Thoracic aorta (tissue), 2 donors: ENCODE measurements at places on chromosomes 4 and X. TPM values are rescaled to one million over a fixed set of nuclear protein-coding genes. Genes with fewer than 3 reads are reported as not detected.
A peak's percentile ranks its signal among the peaks of the same experiment; 100 is the strongest.

DNA sequence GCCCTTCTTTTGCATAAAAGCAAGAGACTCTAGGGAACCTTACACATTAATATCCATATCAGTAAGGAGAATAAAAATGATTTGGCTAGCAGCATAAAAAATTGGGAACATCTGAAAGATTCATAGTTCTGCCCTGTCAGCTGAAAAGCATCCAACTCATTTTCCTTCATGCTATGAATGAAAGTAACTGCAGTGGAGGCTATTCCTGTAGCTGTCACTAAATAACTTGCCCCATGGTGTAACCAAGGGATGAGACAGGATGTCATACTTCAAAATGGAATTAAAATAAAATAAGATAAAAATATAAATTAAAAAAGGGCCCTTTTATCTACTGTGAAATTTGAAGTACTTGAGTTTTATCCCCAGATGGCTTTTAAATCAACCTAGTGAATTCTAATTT is 878.8 kb downstream of the C4orf33 start:
- H3K4me3 ChIP-seq = no peak overlapping the region
- no peak overlapping the region for H3K27ac ChIP-seq
- no peaks in the 10 kb centered on the region for H3K36me3 ChIP-seq
- DNase-seq = no peak
- H3K4me1 ChIP-seq = no peaks in the 10 kb centered on the region
- H3K27me3 ChIP-seq = no peaks in the 10 kb centered on the region

DNA sequence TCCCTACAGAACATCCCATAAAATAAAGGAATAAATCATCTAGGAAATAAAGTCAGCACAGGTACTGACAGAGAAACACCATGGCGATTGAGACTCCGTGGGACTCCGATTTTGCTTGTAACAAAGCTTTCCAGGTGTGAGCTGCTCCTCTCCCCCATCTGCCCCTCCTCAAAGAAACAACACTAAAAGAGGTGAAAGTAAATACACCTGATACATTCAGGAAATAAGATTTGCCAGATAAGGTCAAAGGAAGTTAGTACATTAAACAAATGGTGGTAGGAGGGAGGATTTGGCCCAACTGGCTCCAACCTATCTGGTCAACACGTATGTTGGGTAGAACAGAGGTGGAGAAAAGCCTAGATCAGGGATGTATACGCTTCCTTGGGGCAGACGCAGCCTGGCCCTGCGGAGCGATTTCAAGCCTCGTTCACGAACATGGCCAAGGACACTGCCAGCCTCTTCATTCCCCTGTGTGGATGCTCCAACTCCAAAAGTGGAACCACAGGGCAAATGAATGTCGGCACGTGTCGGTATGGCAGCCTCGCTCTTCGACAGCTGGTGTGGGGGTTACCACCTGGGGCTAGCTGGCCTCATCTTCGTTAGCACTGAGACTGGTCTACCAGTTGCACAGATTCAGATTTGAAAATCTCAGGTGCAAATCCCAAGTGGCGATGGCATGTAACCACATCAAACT is 162.5 kb downstream of the AFAP1 start:
- no peak for DNase-seq
- peaks cover 41% of the 10 kb centered on the region for H3K4me1 ChIP-seq
- no peak overlapping the region for H3K4me3 ChIP-seq
- H3K36me3 ChIP-seq = peaks cover 29% of the 10 kb centered on the region
- H3K27me3 ChIP-seq = no peaks in the 10 kb centered on the region

DNA sequence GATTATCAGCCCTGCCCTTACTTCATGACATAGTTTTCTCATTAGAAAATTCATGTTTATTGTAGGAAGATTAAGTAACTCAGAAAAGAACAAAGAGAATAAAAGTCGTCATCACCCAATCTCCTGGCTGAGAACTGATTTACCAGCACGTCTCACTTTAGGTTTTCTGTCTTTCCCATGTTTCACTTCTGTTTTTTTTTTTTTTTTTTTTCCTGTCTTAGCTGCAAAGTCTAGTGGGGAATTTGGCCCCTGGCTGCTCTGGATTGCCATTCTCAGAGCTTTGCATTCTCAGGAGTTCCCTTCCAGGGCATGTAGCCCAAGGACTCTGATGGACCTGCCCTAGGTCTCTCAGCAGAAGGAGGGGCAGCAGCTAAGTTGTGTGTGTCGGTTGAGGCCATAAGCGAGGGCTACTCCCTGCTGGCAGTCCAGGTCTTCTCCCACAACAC is 57.8 kb downstream of the TMEM131L start:
- no peaks in the 10 kb centered on the region for H3K27me3 ChIP-seq
- H3K4me1 ChIP-seq = peaks cover 56% of the 10 kb centered on the region
- DNase-seq = no peak
- H3K4me3 ChIP-seq = no peak overlapping the region

DNA sequence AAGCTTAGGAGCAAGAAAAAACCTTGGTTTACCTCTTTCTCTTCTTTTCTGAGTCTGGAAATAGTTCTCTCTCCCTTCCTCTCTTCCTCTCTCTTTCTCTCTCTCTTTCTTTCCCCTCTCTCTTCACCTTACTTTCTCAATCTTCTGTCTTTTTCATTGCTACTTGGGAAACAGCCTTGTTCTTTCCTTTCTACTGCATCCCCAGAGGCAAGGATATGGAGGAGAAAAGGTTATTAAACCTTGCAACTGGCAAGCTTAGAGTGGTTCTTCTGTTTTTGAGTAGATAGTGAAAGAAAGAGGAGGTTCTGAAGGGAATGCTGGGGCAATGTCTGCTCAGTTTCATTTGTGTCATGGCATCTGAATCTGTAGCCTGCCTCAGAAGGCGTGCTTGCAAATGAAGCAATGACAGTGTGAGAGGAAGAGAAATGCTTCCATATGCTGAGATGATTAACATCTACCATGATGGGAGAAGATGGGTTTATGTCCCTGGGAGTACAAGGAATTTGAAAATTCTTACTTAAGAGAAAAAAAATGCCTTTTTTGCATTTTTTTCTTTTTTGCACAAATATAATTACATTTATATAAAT is 190.6 kb downstream of the CEP135 start:
- no peaks in the 10 kb centered on the region for H3K4me1 ChIP-seq
- no peak for DNase-seq
- no peaks in the 10 kb centered on the region for H3K36me3 ChIP-seq
- H3K27ac ChIP-seq = no peak overlapping the region

GRCh38 chr4:83599183-83599582 is 63.3 kb downstream of the GPAT3 start:
- no peak overlapping the region for H3K27ac ChIP-seq
- H3K36me3 ChIP-seq = no peaks in the 10 kb centered on the region
- H3K27me3 ChIP-seq = no peaks in the 10 kb centered on the region
- H3K4me3 ChIP-seq = no peak overlapping the region
- DNase-seq = no peak

DNA sequence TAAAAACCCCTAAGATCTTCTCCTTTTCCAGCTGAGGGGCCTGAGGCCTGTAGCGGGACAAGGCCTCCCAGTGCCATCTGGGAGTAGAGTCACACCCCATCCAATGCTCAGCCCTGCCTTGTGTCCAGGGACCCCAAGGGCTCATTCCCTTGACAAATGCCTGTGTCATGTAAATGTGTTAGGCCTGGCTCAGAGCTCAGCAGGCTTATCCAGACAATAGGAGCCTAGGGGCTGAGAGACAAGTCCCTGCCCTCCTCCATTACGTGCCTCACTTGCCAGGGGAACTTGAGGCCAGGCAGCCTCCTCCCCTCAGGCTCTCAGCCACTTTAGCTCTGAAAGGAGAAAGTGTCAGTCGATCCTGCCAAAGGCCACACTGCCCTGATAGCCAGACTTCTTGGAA is 166.8 kb upstream of the MAMLD1 start:
- H3K4me3 ChIP-seq = no peak overlapping the region
- DNase-seq = no peak
- no peaks in the 10 kb centered on the region for H3K4me1 ChIP-seq
- H3K36me3 ChIP-seq = no peaks in the 10 kb centered on the region
- no peak overlapping the region for H3K27ac ChIP-seq

- H3K4me1 ChIP-seq = no peaks in the 10 kb centered on the region
- no peaks in the 10 kb centered on the region for H3K27me3 ChIP-seq
- H3K36me3 ChIP-seq = no peaks in the 10 kb centered on the region
- H3K4me3 ChIP-seq = no peak overlapping the region
- no peak overlapping the region for H3K27ac ChIP-seq
- DNase-seq = no peak
Observed at GRCh38 chrX:38402118-38402517, 49.7 kb downstream of the OTC start.

DNA sequence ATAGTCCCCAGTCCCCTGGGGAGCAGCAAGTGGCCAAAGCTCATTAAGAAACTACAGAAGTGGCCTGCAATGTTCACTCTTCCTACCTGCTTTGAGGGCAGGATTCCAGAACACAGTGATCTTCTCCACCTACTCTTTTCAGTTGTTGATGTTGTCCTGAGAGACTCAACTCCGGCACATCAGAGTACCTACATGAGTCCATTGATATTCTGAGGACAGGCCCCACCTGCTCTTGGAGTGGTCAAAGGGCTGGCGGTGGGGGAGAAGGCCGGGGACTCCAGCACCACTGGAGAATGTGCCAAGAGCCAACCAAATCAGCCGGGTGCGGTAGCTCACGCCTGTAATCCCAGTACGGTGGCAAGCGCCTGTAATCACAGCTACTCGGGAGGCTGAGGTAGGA is 29.8 kb upstream of the DDX3X start:
- no peak overlapping the region for H3K27ac ChIP-seq
- DNase-seq = no peak
- H3K27me3 ChIP-seq = no peaks in the 10 kb centered on the region
- H3K4me1 ChIP-seq = no peaks in the 10 kb centered on the region
- no peak overlapping the region for H3K4me3 ChIP-seq

- DNase-seq = no peak
- H3K4me1 ChIP-seq = peaks cover 11% of the 10 kb centered on the region
- no peak overlapping the region for H3K4me3 ChIP-seq
- H3K27me3 ChIP-seq = no peaks in the 10 kb centered on the region
- H3K27ac ChIP-seq = peak overlapping the region; percentile 25
Observed at GRCh38 chr4:159432436-159432835, 329.6 kb downstream of the RAPGEF2 start.

GRCh38 chr4:158599150-158599549 is 72.5 kb downstream of the C4orf46 start:
- no peaks in the 10 kb centered on the region for H3K27me3 ChIP-seq
- no peaks in the 10 kb centered on the region for H3K36me3 ChIP-seq
- H3K4me3 ChIP-seq = no peak overlapping the region
- H3K27ac ChIP-seq = no peak overlapping the region
- peaks cover 3% of the 10 kb centered on the region for H3K4me1 ChIP-seq
- no peak for DNase-seq

- H3K4me3 ChIP-seq = no peak overlapping the region
- no peaks in the 10 kb centered on the region for H3K27me3 ChIP-seq
- no peaks in the 10 kb centered on the region for H3K4me1 ChIP-seq
- no peak overlapping the region for H3K27ac ChIP-seq
Observed at GRCh38 chrX:120350450-120351138, 11.3 kb upstream of the ATP1B4 start.

DNA sequence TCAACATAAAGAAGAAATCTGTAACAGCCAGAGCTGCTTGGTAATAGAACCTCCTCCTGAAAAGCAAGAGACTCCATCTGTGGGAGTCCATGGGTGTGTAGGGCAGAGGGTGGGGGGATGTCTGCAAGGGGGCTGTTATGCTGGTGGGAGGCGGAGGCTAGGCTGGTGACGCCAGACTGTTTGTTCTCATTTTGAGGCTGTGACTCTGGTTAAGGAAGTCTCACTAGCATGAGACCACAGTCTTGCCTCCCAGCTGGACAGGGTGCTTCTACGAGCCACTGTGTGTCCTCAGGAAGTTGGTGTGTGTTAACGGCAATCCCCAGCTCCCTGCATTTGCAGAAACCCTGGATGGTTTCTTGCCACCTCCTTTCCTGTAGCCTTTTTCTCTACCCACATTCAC is 79.8 kb downstream of the NSUN7 start:
- no peak for DNase-seq
- no peak overlapping the region for H3K27ac ChIP-seq
- no peak overlapping the region for H3K4me3 ChIP-seq
- no peaks in the 10 kb centered on the region for H3K4me1 ChIP-seq

- H3K36me3 ChIP-seq = no peaks in the 10 kb centered on the region
- no peaks in the 10 kb centered on the region for H3K27me3 ChIP-seq
- DNase-seq = no peak
Observed at GRCh38 chr4:153668647-153669046, 15.4 kb upstream of the TLR2 start.

- no peaks in the 10 kb centered on the region for H3K27me3 ChIP-seq
- H3K4me1 ChIP-seq = no peaks in the 10 kb centered on the region
- DNase-seq = no peak
- no peaks in the 10 kb centered on the region for H3K36me3 ChIP-seq
Observed at GRCh38 chrX:96455078-96455477, 229.6 kb upstream of the DIAPH2 start.

- no peak overlapping the region for H3K4me3 ChIP-seq
- no peaks in the 10 kb centered on the region for H3K36me3 ChIP-seq
- DNase-seq = no peak
Observed at GRCh38 chrX:147738265-147738664, 173.5 kb upstream of the FMR1 start.

DNA sequence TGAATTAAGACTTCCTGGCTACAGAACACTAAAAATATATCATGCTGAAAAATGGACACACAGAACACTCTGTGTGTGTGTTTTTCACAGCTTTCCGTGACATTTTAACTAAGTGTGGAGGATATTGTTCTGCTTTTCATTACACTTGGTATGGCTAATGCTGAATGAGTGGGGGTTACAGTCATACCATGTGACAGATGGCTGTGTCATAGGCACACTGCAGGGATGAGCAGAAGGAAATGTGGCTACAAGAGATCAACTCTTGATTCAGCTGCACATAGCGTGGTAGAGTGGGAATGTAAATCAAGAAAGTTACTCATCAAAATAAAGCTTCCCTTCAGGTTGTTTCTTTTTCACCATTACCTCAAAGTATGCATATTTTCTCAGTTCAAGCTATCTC is 669.8 kb downstream of the IQCM start:
- no peaks in the 10 kb centered on the region for H3K27me3 ChIP-seq
- no peaks in the 10 kb centered on the region for H3K4me1 ChIP-seq
- no peak for DNase-seq
- no peak overlapping the region for H3K27ac ChIP-seq

DNA sequence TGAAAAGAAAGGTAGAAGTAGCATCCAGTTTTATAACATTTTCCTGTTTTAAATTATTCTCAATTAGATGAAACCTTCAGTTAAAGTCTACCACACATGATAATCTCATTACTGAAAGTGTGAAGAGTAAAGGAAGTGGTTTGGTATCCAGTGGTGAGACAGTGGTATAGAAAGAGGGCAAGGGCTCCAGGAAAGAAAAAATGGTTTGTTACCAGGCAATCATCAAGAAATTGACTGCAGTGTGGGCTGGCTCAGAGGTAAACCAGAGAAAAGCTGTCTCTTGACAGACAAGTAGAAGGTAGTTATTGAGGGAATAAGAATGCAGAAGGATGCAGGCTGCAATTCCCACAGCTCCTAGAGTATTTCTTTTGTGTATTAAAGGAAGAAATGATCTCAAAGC is 406.2 kb downstream of the TLL1 start:
- no peak for DNase-seq
- H3K27me3 ChIP-seq = no peaks in the 10 kb centered on the region
- H3K4me3 ChIP-seq = no peak overlapping the region
- no peaks in the 10 kb centered on the region for H3K4me1 ChIP-seq
- no peak overlapping the region for H3K27ac ChIP-seq

Gene CSN1S1
- total RNA-seq = not detected

Gene ADH1A
- total RNA-seq = not detected

Gene SPIN3
- 8.5 TPM for total RNA-seq

Gene PGAM4
- not detected for total RNA-seq

Gene POLN
- total RNA-seq = 3.2 TPM

Gene ZBTB33
- 6.4 TPM for total RNA-seq

Gene TMPRSS11F
- not detected for total RNA-seq

Gene OTC
- 1.6 TPM for total RNA-seq

Gene RASL11B
- 5.0 TPM for total RNA-seq

Gene LINC00632
- 161 TPM for total RNA-seq

Gene CCDC120
- 3.6 TPM for total RNA-seq

Gene KDR
- total RNA-seq = 27.1 TPM
